ENCODE measurements at places on chromosomes 16 and 17.

DNA sequence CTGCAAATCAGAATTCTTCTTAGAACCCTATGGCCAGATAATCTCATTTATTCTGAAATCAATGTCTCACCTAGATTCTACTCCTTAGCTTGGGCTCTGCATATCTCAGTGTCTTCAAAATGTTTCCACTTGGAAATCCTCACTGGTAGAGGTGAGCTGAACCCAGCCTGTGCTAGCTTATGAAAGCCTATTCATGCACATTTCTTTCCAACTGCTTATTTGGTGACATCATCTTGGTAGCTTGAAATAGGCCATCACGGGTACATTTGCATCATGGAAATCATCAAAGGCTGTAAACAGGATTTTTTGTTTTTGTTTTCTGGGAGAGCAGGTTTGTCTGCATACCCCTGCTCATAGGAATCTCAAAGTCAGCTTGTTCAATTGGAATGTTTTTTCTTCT is 130.8 kb downstream of the KCNJ18 start:
- DNase-seq, result no peak

GRCh38 chr17:20281860-20282259 is 185.5 kb downstream of the LGALS9B start:
- DNase-seq, result no peak

DNA sequence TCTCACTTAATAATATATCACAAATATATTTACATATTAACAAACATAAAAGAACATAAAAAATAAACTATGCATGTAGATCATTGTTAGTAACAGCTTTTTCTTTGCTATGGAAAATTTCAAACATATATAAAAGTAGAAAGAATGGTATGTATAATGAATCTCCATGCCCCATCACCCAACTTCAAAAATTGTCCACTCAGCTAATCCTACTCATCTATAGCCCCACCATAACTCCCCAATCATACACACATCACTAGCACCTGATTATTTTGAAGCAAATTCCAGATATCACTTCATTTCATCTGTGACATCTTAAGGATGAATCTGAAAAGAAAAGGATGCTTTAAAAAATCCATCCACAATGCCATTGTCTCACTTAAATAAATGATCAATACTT is 46.8 kb downstream of the SHISA6 start:
- DNase-seq, result no peak

GRCh38 chr16:48479329-48479728 is 94.1 kb upstream of the SIAH1 start:
- DNase-seq, result no peak

DNA sequence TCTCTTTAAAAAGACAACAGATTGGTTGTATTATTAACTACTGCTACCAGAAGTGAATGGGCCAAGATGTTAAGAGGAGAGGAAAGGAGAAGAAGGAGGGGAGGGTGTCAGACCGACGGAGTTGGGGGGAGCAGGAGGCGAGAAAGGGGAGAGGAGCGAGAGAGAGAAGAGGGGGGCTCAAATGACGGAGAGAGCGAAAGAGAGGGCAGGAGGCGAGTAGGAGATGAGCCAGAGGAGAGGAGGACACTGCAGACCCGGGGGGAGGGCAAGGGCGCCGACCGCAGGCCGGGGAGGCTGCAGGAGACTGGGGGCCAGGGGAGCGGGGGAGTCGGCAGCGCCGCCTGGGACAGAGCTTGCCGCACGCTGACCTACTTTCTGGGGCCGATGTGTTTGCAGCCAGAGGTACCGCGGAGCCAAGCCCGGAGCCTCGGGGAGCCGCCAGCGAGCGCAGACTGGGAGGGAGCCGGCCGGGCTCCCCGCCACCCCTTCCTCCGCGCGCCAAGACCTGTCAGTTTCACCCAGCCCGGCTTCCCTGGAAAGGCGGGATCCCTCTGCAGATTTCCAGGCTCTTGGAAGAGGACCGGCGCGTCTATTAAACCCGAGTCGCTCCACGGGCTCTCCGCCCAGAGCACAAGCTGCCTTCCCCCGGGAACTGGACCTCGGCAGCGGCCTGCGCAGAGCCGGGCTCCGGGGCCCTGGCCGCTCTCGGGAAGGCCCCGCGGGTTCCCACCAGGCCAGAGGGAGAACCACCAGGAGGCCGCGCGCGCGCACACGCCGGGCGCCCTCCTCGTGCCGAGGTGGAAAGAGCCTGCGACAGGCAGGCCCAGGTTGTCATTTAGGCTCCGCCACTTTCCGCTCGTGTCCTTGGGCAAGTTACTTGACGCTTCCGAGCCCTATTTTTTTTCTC is 74.6 kb downstream of the CMC2 start:
- DNase-seq, result peak; percentile 38

GRCh38 chr16:49756775-49757558 is 98.9 kb downstream of the ZNF423 start:
- DNase-seq, result no peak

- DNase-seq, result no peak
Observed at GRCh38 chr17:75695141-75695829, 26.0 kb upstream of the ITGB4 start.

DNA sequence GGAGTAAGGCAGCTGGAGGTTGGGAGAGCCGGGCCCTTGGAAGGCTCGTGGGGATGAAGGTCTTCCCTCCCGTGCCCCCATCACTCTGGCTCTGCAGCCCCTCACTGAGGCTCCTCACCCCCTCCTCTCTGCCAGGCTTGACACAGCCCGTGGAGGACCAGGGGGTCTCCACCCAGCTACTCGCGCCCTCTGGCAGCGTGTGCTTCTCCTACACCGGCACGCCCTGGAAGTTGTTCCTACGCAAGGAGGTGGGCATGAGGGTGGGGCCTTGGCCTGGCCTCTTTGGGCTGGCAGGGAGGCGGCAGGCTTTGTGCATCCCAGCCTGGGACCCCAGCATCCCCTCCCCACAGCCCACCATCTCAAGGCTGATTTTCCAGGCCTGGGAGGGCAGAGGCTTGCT is 15.6 kb upstream of the SMIM5 start:
- DNase-seq, result no peak

DNA sequence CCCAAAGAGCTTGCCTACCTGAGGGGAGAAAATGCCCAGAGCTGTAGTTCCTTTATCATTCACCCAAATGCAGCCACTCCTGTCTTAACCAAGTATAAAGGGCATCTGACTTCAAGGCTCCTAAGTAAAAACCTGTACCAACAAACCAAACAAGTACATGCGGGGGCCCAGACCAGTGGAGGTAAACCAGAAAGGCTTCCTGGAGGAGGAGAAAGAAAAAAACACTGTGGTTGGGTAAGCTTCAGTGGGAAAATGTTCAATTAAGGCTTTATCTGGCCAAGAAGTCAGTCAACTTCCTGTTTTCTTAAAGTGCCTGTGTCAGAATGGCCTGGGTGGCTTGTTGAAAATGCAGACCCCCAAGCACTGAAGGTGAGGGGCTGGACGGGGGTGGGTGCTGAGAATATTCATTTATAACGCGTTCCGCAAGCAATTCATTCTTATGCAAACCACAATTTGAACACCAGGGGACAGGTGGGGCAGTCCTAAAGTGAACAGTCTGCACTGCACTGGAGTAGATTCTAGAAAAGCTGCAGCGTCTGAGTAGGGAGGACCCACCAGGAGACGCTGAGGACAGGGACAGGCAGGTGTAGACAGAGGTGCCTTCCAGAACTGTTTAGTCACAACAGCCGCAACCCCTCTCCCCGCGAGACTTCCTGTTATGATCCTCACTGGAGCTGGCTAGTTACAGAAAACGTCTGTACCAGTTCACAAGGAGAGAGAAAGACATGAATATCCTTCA is 467.1 kb downstream of the SOX9 start:
- DNase-seq, result no peak

- no peak for DNase-seq
Observed at GRCh38 chr16:67694611-67695010, 24.5 kb downstream of the GFOD2 start.

DNA sequence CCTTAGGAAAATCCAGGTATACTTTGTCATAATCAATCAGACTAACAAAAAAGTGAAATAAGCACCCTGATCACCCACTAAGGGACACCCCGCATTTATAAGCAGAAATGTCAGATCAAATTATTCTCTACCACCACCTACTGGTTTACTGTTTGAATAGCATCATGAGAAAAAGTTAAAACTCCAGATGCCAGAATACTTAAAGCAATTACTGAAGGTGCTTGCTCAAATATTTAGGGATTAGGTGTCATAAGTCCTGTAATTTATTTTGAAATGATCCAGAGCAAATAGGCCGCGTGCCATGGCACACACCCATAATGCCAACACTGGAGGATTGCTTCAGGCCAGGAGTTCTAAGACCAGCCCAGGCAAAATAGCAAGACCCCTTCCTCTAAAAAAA is 2.3 kb downstream of the TOP2A start:
- DNase-seq, result peak; percentile 51

- no peak for DNase-seq
Observed at GRCh38 chr17:40345994-40346764, 18.4 kb downstream of the GJD3 start.

DNA sequence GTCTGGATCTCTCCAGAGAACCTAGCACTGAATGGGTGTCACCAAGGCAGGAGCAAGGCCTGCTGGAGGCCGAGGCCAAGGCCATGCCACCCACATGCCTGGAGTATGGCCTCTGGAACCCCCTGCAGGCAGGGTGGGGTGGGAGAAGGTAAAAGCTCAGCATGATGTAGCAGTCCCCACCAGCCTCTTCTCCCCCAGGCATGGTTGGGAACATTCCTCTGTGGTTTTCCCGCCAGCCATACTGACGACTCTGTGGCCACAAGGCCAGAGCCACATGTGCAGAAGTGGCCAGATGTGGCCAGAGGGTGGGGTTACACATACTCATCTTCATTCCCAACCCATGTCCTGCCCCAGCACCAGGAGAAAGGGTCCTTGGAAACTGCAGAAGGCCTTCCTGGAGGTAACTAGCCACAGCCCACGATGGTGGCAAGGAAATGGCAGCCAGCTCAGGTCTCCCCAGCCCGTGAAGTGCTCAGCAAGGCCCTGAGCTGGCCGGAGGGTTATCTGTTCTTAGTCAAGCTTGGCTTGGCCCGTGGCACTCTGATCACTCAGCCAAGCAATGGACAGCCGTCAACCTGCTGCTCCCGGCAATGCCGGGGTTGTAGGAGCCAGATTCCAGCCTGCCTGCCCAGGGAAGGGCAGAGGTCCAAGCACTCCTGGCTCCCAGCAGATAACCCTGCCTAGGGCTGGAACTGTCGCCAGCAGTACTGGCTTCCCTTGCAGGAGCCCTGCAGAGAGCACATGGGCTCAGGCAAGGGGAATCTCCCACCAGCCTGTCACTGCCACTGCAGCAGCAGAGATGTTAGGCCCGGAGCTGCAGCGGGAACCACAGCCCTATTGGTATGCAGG is 26.1 kb downstream of the HDAC5 start:
- DNase-seq, result no peak

DNA sequence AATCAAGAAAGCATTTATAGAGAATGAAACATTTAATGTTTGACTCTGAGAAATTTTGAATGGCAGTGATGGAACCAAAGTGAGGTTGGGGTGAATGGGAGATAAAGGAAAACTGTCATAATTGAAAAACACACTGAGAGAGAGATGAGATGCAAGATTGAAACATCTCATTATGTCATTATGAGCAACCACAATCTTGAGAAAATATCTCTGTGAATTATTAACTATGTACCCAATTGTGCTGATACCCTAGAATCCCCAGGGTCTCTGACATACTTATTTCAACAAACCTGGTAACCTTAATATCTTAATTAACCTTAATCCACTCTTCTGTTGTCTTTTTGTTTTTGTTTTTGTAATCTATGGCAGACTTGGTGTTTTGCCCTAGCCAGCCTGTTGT is 143.5 kb upstream of the HLF start:
- no peak for DNase-seq

GRCh38 chr17:78817123-78817522 is 23.5 kb downstream of the USP36 start:
- DNase-seq, result no peak

DNA sequence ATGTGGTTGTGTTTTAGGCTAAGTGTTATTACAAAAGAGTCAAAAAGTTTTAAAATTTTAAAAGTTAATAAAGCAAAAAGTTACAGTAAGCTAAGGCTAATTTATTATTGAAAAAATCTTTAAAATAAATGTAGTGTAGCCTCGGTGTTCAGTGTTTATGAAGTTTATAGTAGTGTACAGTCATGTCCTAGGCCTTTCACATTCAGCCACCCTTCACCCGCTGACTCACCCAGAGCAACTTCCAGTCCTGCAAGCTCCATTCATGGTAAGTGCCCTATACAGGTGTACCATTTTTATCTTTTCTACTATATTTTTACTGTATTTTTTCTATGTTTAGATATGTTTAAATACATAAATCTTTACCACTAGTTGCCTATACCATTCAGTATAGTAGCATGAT is 98.5 kb upstream of the RPRML start:
- DNase-seq, result no peak

- DNase-seq, result no peak
Observed at GRCh38 chr16:4111748-4112696, 4.2 kb downstream of the ADCY9 start.

DNA sequence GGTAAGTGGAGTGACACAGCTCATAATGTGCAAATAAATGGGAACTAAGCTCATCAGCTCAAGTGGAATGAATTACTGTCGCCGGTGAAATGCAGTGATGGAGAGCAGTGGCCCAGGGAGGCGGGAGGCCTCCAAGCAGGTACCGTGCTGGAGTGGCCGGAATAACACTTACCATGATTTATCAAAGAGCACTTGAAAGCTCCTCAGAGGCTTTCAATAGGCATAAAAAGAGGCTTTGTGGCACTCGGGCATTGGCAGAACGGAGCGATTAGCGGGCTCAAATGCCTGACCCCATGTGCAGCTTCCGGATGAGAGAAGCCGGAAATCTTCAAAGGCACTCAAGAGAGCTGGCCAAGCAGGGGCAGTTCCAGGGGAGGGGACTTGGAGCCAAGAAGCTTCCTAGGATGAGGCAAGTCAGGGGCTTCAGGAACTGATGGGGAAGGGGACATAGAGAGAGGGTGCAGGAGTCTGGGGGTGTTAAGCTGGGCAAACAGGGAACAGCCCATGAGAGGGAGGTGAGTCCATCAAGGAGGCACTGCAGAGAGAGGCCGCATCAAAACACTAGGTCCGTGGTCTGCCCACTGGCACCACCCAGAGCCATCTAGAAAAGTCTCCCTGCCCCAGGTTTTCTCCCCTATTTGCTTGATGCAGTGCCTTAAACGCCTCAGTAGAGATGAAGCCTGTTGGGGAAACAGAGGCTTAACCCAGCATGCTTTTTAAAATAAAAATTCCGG is 144.0 kb upstream of the IRX6 start:
- no peak for DNase-seq

DNA sequence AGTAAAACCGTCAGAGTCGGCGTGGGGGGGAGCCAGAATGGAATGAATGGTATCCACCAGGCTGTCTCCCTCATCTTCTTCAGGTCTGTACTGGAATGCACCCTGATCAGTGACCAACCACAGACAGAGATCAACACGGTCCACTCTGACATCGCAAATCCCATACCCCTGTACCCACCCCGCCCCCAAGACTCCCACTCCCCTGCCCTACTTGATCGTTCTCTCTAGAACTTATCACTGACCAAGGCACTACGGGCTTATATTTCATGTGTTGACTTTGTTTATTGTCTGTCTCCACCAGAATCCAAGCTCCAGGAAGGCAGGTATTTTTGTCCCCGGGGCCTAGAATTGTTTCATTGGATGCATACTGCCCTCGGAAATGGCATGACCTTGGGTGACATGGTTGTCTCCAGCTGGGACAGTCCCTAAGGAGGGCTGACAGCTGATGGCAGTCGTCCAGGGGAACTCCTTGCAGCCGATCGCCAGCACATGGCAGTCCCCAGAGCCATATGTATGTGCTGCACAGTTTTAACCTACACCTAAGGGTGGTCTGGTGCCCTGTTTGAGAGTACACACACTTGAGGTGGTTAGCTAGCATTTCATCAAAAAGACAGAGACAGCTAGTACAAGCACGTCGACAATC is 526 bp upstream of the MFSD6L start:
- DNase-seq, result no peak

- no peak for DNase-seq
Observed at GRCh38 chr17:80491478-80492342, 15.3 kb upstream of the NPTX1 start.

- DNase-seq, result no peak
Observed at GRCh38 chr17:3027786-3028532, 35.4 kb downstream of the OR1D5 start.

All from germinal center (tissue), 1 donor.